Foreskin keratinocyte (primary cell): ENCODE measurements at places on chromosomes 5 and 9. TPM values are rescaled to one million over a fixed set of nuclear protein-coding genes. Genes with fewer than 3 reads are reported as not detected.

SPATA31D4 gene
- not detected in 2 replicates for polyA plus RNA-seq

ANKRD18B gene
- polyA plus RNA-seq: 7.4 and 7.5 TPM in 2 replicates

MATR3 gene
- polyA plus RNA-seq: 78.7 and 93.5 TPM in 2 replicates

GRCh38 chr5:141260458-141261237 is 15.5 kb downstream of the PCDHB15 start:
- DNase-seq: peak; percentile 4

DNA sequence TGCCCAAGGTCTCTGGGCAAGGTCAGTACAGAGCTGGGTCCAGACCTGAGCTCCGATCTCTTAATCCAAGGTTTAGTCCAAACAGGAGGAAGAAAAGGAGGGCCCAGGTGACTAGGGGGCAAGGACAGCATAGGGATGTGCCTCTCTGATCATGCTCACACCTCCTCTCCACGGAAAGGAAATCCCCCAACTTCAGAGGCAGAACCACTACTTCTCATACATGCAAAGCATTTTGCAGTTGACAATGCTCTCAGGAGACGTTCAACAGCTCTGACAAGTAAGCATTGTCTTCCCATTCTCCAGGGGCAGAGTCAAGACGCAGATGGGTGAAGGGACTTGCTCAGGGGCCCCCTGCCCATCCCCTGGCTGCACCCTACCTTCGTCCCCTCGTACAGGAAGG is 8.7 kb upstream of the CORO2A start:
- no peak for DNase-seq

- no peak for DNase-seq
Measured at GRCh38 chr5:111984044-111984443, 227.1 kb upstream of the NREP start.

DNA sequence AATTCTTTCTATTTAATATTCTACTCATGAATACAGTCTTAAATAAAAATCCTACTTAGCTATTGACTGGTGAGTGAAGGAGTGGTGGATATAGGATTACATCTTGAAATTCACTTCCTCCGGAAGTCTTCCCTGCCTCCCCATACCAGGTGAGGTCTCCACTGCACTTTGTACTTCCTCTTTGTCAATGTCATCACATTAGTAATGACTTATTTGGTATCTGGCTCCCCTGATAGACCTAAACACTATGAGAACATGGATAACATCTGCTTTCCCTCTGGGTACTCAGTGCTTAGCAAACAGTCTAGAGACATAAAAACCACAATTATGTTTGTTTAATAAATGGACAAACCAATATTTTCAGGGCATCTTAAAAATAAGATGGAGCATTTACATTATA is 532.1 kb downstream of the PDE4D start:
- no peak for DNase-seq
